ENCODE measurements at places on chromosomes 6 and 20.

DNA sequence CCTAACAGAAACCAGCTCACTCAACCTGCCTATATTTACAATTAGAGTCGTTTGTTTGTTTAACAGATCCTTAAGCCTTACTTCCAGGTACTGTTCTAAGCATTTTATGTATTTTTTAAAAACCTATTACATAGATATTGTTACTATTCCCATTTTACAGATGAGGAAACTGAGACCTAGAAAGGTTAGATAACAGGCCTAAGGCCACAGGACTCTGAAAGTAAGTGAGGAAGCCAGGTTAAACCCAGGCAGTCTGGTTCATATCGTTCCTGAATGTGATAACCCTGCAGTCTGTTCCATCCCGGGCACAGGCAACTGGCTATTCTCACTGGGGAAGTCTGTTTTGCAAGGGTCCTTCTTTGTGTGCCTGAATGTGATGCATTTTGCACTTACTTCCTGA is 322.2 kb downstream of the FARS2 start:
- no peak for DNase-seq

- no peak for DNase-seq
Measured at GRCh38 chr6:170289951-170290295, 955 bp downstream of the DLL1 start.

DNA sequence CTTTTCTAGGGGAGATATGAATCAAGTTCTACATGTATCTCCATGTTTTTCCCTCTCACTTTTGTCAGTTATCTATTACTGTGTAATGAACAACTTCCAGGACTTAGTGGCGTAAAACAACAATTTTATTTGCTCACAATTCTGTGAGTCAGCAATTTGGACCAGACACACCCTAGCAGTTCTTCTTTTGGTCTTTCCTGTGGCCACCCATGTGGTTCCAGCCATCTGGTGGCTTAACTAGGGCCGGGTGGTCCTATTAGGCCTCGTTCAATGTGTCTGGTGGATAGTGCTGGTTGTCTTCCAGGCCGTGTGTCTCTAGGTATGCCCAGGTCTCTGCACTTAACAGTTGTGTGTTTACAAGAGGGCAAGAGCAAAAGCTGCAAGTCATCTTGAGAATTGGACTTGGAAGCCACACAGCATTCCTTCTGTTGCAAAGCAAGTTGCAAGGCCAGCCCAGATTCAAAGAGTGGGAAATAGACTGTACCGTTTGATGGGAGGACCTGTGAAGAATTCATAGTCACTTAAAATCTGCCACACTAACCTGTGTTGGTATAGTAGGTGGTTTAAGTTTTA is 20.8 kb upstream of the SLC35D3 start:
- DNase-seq, result no peak

- DNase-seq, result no peak
Measured at GRCh38 chr6:90184334-90185298, 112.0 kb downstream of the BACH2 start.

GRCh38 chr20:1310506-1311190 is 18.3 kb downstream of the SDCBP2 start:
- no peak for DNase-seq

- DNase-seq, result no peak
Measured at GRCh38 chr6:110095101-110095500, 84.4 kb downstream of the WASF1 start.

DNA sequence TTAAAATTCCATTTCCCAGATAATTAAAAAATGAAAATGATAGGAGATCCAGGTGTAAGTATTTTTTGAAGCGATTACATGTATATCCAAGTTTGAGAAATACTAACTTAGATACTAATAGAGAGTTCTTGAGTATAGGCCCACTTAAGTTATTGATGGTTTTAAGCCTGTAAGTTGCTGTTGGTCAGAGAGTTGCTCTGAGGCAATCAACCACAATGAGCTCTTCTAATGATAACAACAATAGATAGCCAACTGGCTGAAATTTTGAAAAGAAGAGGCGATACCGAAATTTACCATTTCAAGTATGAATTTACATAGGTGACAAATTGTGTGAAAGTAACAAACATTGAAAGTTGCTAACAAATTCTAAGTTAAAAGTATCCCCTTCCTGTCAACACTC is 209.5 kb downstream of the MANEA start:
- DNase-seq, result no peak

- no peak for DNase-seq
Measured at GRCh38 chr20:53643031-53643832, 49.6 kb upstream of the ZNF217 start.

GRCh38 chr6:5334341-5334740 is 73.0 kb downstream of the FARS2 start:
- DNase-seq, result no peak

DNA sequence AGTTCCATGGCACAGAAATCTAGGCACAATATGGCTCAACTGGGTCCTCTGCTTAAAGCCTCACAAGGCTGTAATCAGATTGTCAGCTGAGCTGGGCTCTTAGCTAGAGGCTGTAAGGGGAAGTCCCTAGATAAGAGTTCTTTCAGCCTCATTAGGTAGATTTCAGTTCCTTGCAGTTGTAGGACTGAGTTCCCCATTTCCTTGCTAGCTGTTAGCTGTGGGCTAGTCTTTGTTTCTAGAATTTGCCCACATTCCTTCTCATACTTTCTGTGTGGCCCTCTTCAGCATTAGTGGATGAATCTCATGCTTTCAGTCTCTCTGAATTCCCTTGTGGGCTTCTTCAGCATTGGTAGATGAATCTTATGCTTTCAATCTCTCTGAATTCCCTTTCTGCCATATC is 71.0 kb upstream of the MRAP2 start:
- DNase-seq, result no peak

- no peak for DNase-seq
Measured at GRCh38 chr20:25257756-25258475, 10.0 kb downstream of the PYGB start.

DNA sequence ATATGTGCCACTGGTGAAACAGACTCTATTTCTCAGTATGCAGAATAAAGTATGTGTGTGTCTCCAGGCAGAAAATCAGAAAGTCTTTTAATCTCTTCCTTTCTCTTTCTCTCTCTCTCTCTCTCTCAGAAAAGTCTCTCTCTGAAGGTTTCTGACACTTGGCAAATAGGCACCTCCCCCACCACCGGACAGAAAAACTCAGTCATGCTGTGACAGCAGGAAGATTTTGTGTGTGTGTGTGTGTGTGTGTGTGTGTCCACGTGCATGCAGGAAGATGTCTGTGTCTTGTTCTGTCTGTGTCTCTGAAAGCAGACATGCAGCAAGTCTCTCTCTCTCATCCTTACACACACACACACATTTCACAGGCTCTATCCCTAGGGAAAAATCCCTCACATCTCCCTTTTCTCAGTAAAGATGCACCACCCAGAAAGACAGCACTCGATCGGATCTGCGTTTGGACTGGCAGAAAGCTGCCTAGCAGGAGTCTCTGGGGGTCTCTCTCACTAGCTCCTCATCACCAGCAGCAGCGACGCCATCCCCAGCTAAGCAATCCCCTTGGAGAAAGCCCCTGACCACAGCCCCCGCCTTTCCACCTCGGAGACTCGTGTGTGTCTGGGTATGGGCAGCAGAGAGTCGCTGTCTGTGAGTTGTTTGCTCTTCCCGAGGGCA is 98.3 kb downstream of the EDN3 start:
- DNase-seq, result no peak

DNA sequence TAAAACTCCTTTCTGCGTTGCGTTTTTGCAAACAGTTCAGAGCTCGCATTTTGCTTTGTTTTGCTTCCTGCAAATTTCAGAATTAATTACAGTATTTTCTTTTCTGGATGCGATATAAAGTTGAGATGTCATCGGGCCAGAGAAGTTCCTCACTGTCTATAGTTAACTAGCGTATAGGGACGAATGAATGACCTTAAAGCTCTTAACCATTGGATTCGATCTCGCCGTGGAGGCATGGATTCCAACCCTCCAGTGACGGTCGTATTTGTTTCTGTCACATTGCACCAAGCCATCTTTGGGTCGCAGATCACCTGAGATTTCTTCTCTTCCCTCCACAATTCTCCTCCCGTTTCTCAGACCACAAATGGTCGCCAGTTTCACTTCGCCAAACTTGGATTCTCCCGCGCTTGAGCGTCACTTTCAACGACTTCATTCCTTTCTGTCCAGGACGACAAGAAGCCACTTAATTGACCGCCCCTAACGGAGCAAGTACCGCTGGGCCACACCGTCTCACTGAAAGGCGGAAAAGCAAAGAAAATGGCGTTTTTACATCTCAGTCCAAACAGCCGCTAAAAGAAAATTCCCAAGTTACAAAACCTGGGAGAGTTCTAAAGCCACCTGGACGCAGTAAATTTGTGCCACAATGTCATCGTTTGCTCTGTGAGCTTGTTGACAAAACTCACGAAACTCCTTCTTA is 85.3 kb upstream of the ZNF184 start:
- DNase-seq, result no peak

GRCh38 chr20:52814371-52814770 is 157.8 kb upstream of the TSHZ2 start:
- no peak for DNase-seq

GRCh38 chr20:47118206-47118605 is 223.6 kb downstream of the EYA2 start:
- DNase-seq, result no peak

GRCh38 chr20:31472395-31473330 is 2.3 kb downstream of the DEFB124 start:
- DNase-seq, result no peak

Data from C1 segment of cervical spinal cord (tissue), 14 donors.